Stimulated activated CD8-positive, alpha-beta memory T cell treated with anti-CD3 and anti-CD28 coated beads, Interleukin-2, amount 100 ng/mL, for 1 hour (primary cell): ENCODE measurements at places on chromosomes 12 and 14.

DNA sequence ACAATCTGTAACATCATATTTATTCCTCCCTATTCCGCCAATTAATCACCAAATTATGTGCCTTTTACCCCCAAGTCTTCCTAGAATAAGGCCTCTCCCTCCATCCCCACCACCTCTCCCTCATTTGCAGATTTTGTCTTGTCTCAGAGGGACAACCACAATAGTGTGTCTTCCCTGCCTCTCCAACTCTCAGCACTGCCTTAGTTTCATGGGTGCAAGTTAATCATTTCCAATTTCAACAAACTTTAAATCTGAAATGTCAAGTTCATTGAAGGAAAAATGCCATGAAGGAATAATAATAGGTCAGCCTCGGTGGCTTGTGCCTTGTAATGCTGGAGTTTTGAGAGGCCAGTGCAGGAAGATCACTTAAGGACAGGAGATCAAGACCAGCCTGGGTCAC, 31.6 kb downstream of the RXYLT1 start:
- no peak for DNase-seq

DNA sequence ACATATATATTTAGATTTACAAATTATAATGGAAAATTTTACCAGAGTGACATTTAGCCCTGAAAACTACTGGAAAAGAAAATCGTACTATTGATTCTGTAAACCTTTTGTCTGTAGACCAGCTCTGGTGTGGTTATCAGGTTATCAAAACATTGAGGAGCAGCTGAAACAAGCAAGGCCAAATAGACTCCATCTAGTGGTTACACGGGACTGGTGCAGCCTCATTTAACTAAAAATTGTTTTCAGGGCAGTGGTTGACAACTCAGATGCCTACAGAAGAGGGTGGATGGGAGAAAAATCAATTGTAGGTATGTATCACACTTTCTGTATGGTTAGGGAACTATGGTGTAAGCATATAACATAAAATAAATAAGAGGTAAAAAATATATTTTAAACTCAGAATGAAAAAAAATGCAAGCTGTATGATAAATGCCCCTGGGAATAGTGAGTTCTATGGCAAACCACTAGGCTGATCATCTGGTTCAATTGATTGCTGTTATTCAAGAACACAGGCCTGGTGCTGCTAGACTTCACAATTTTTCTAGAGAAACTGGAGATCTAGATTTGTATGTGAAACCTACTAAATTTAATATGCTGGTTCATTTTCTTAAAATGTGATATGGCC, 51.2 kb downstream of the ACSS3 start:
- no peak for DNase-seq

- no peak for DNase-seq
Observed at GRCh38 chr12:126147321-126147720, 1082.1 kb downstream of the AACS start.

- DNase-seq, result no peak
Observed at GRCh38 chr14:92544051-92544720, 30.6 kb downstream of the RIN3 start.

GRCh38 chr14:54360667-54361066, 36.1 kb upstream of the CDKN3 start:
- DNase-seq, result no peak

- DNase-seq, result no peak
Observed at GRCh38 chr12:26845984-26846383, 13.0 kb upstream of the ITPR2 start.

DNA sequence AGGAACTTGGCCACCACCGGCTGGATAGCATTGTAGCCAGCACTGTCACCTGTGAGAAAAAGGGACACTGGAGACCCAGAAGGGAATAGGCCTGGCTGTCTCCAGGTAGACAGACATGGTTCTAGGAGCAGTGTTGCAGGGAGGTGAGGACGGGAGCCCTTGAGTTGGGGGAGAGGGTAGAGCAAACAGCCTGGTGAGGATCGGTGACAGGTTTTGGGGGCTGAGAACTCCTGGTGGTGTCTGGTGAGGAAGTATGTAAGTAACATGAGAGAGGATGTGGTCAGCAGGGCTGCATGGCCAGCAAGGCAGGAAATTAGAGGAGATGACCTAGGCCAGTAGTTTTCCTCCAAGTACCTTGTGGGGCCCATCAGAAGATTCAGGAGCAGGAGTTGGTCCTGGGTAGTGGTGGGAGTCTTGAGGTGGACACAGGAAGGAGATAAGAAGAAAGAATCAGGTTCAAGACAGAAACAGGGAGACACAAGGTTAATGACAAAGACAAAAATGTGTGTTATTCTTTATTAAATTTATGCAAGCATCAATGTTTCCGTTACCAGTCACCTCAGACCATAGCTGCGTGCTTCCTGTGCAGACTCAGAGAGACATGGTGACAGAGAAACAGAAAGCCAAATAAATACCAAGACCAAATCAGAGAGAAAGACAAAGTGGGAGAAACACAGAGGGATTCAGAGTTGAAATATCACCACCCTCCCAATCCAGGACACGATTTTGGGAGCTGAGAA, at the start of gene ARHGAP9:
Gene ARHGAP9 (minus strand): TSS at position 491 of the 740 bp plus-strand sequence. CDS start 460 bp downstream, at position 31.
- no peak for DNase-seq

- DNase-seq, result no peak
Observed at GRCh38 chr12:41462312-41462711, 274.2 kb downstream of the PDZRN4 start.

- DNase-seq, result no peak
Observed at GRCh38 chr12:92581604-92582003, 121.2 kb upstream of the PLEKHG7 start.

- DNase-seq, result no peak
Observed at GRCh38 chr12:132076711-132077110, 67.4 kb downstream of the DDX51 start.

DNA sequence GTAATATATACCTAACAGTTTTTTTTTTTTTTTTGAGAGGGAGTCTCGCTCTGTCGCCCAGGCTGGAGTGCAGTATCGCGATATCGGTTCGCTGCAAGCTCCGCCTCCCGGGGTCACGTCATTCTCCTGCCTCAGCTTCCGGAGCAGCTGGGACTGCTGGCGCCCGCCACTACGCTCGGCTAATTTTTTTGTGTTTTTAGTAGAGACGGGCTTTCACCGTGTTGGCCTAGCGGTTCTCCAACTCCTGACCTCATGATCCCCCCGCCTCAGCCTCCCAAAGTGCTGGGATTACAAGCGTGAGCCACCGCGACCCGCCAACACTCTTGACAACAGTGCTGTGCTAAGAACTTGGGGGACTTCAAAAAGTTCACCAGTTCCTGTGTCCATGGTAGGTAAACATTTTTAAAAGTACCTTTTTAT, 63.5 kb downstream of the FOXG1 start:
- DNase-seq, result no peak

DNA sequence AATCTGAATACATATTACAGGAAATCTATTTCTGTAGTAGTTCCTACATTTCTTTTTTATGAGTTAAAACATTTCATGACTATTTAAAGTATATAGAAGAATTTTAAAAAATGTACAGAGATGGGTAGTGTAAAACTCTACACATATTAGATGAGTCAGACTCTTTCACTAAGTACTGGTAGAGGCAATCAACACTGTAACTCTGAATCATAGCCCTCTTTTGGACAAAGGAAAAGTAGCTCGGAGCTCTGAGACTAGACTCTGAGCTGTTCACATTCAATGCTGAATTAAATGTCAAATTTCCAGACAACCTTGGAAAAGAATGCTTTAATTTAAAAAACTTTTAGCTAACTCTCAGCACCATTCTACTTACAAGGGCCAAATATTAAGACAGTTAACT, 3.4 kb downstream of the PTCSC3 start:
- DNase-seq, result no peak

DNA sequence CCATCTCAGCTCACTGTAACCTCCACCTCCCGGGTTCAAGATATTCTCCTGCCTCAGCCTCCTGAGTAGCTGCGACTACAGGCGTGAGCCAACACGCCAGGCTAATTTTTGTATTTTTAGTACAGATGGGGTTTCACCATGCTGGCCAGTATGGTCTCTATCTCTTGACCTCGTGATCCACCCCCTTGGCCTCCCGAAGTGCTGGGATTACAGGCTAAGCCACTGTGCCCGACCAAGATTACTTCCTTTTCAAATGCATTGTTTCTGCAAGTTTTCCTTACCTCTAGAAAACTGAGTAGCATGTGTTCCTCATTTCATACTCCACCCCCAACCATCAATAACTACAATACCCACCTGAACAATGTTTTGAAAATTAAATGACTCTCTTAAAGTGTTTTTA, 13.1 kb downstream of the ARF6 start:
- DNase-seq, result no peak

DNA sequence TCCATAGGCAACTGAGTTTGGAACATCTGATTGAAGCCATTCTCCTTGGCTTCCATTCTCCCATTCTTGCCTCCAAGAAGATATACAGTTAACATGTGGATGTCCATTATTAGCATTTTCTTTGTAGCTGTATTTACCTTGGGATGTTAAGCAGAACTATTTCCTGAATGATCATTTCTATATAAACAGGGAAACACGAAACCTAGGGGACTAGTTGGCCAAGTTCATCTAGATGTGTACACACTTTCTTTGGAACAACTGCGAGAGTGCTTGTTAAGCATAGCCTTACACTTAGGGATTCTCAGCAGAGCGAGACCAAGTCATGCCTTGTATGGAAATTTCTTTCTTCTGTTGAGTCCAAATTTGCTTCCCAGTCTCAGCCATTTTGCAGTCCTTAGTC, 42.1 kb downstream of the DRAM1 start:
- no peak for DNase-seq

DNA sequence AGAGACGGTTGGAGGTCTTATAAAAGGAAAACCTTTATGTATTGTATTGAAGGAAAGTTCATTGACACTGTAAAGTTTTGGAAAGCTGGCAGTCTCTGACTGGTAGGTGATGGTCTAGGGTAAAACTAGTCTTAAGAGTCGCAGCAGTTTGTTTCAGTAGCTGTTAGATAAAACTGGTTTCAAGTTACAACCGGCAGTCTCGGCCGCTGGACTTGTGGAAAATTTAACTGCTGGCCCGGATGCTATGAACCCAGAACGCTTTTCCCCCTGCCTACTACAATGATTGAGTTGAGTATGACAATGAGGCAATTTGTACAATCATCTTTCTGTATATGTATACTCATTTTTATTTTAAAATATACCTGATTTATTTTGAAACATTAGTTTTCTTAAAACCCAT, 1426.9 kb downstream of the AACS start:
- no peak for DNase-seq

- DNase-seq, result no peak
Observed at GRCh38 chr12:80632835-80633234, 74.6 kb upstream of the MYF6 start.
